WTC11 (cell line): ENCODE measurements at places on chromosomes 3 and 15.

- H3K36me3 ChIP-seq, result no peaks in the 10 kb centered on the region
- H3K27ac ChIP-seq, result no peak overlapping the region
- peaks cover 12% of the 10 kb centered on the region for H3K4me1 ChIP-seq
- DNase-seq, result no peak
Measured at GRCh38 chr15:69323893-69324430, 25.2 kb downstream of the PAQR5 start.

DNA sequence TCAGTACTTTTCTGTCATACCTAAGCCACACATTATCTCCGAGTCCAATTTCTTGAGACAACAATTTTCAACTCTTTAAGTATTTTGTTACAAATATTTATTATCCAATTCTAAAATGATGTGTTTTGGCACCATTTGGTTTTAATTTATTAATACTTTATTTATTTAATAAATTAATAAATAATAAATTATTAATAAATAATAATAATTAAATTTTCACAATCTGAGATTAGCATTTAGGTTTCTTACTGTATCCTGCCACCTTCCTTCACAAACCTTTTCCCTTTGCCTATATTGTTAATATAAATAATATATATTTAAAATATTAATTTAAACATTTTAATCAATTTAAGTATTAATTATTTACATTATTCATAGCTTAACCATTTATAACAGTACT is 23.9 kb downstream of the TMEM207 start:
- no peaks in the 10 kb centered on the region for H3K4me1 ChIP-seq
- H3K27me3 ChIP-seq, result no peaks in the 10 kb centered on the region
- no peak for DNase-seq
- no peaks in the 10 kb centered on the region for H3K36me3 ChIP-seq
- H3K4me3 ChIP-seq, result no peak overlapping the region
- no peak overlapping the region for H3K27ac ChIP-seq

DNA sequence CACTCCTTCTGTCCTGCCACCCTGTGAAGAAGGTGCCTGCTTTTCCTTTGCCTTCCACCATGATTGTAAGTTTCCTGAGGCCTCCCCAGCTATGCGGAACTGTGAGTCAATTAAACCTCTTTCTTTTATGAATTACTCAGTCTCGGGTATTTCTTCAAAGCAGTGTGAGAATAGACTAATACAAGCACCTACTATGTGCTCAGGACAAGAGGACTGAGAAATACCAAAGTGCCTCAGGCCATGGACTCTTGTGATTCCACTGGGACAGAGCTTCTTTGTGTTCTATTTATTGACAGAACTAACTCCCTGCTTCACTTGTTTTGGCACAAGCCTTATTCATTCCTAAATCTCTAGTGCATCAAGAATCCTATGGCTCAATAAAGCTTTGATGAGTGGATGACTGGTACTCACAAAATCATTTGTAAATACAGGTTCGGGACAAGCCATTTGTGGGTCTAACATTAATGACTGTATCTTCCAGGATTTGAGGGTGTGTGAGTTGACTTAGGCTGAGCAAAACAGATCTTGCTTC is 204.2 kb downstream of the PDCD6IP start:
- peaks cover 5% of the 10 kb centered on the region for H3K27me3 ChIP-seq
- no peaks in the 10 kb centered on the region for H3K36me3 ChIP-seq
- no peak overlapping the region for H3K27ac ChIP-seq

GRCh38 chr15:98964466-98965133 is 43.0 kb downstream of the PGPEP1L start:
- peaks cover 34% of the 10 kb centered on the region for H3K36me3 ChIP-seq
- no peaks in the 10 kb centered on the region for H3K27me3 ChIP-seq
- no peak overlapping the region for H3K4me3 ChIP-seq
- DNase-seq, result no peak
- no peak overlapping the region for H3K27ac ChIP-seq
- 0 out of 2 replicates have a peak, but pooled peaks cover 3% of the 10 kb centered on the region for H3K4me1 ChIP-seq

DNA sequence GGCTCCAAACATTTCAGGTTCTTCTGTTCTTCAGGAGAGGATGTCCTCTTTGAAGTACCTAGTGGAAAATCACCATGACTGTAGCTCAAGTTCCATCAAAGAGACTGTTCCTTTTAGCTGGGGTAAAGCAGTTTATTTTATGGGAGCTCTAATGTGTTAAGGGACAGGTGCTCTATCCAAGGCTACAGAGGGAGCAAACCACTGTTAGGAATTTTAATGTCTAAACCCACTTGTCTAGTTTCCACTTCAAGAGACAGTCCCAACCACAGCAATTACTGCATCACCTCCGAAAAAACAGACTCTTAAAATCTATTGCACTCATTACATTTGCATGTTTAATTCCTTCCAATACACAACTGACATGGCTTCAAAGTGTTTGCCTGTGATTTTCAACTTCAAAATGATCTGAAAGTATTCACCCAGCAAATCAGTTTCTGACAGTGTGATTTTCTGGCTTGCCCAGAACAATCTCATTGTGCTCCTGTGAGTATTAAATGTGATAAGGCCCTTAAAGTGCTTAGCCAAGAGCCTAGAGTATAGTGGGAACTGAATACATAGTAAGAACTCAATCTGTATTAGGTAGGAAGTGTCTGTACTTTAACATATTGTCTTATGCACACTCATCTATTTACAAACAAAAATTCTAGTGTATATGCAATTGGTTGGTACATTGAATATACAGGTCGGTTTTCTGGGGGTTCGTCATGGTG is 266.5 kb upstream of the CCDC54 start:
- DNase-seq, result no peak
- no peak overlapping the region for H3K4me3 ChIP-seq
- no peak overlapping the region for H3K27ac ChIP-seq
- no peaks in the 10 kb centered on the region for H3K4me1 ChIP-seq
- no peaks in the 10 kb centered on the region for H3K36me3 ChIP-seq

- H3K27ac ChIP-seq, result no peak overlapping the region
- no peaks in the 10 kb centered on the region for H3K36me3 ChIP-seq
- H3K4me1 ChIP-seq, result peaks cover 6% of the 10 kb centered on the region
Measured at GRCh38 chr3:36867810-36868209, 77.0 kb downstream of the TRANK1 start.

- H3K36me3 ChIP-seq, result no peaks in the 10 kb centered on the region
- H3K4me3 ChIP-seq, result no peak overlapping the region
- DNase-seq, result no peak
Measured at GRCh38 chr3:196641333-196642054, 2.0 kb downstream of the NRROS start.

GRCh38 chr3:125141596-125142419 is 70.7 kb downstream of the SLC12A8 start:
- H3K4me1 ChIP-seq, result peaks cover 46% of the 10 kb centered on the region
- H3K27me3 ChIP-seq, result peaks cover 8% of the 10 kb centered on the region
- no peak overlapping the region for H3K27ac ChIP-seq
- DNase-seq, result peak; percentile 78
- no peaks in the 10 kb centered on the region for H3K36me3 ChIP-seq
- H3K4me3 ChIP-seq, result peak overlapping the region; percentile 73

DNA sequence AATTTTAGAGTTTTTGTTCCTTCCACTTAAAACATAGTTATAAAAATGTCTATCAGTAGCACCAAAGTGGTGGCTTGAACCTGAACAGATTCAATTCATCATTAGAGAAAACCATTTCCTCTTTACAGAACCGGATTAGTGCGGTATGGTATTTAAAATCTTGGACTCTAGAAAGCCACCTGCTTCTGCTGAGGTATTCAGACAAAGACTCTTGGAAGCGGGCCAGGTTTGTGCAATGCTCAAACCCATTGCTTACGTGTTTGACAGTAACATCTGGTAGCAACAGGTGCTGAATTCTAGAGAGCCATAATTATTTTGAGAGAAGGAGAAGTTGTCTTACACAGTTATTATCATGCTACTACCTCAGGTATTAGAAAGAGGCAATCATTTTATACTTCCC is 290.5 kb downstream of the NAALADL2 start:
- peaks cover 18% of the 10 kb centered on the region for H3K4me1 ChIP-seq
- H3K27me3 ChIP-seq, result no peaks in the 10 kb centered on the region
- H3K4me3 ChIP-seq, result no peak overlapping the region
- no peak for DNase-seq
- H3K36me3 ChIP-seq, result peaks cover 3% of the 10 kb centered on the region; the same call in 1 of the 2 replicates

DNA sequence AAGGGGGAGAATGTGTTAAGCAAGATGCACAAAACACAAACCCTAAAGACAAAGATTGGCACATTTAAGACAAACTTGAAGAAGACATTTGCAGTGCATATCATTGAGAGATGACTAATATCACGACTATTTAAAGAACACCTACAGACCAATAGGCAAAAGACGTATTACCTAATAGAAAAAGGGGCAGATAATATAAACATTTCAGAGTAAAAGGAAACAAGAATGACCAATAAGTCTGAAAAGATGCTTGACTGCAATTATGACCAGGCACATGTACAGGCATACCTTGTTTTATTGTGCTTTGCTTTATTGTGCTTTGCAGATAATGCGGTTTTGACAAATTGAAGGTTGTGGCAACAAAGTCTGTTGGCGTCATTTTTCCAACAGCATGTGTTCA is 4.9 kb downstream of the HACD3 start:
- no peak overlapping the region for H3K4me3 ChIP-seq
- no peaks in the 10 kb centered on the region for H3K27me3 ChIP-seq
- H3K36me3 ChIP-seq, result peaks cover 5% of the 10 kb centered on the region
- no peak for DNase-seq

GRCh38 chr15:90018216-90018831 is 17.2 kb downstream of the ZNF710 start:
- no peak overlapping the region for H3K4me3 ChIP-seq
- H3K4me1 ChIP-seq, result peaks cover 34% of the 10 kb centered on the region
- H3K36me3 ChIP-seq, result no peaks in the 10 kb centered on the region
- no peaks in the 10 kb centered on the region for H3K27me3 ChIP-seq
- H3K27ac ChIP-seq, result peak overlapping the region; percentile 51

- peaks cover 14% of the 10 kb centered on the region for H3K36me3 ChIP-seq
- DNase-seq, result no peak
- H3K4me1 ChIP-seq, result peaks cover 19% of the 10 kb centered on the region
- no peak overlapping the region for H3K27ac ChIP-seq
Measured at GRCh38 chr3:123655400-123655799, 70.5 kb upstream of the HACD2 start.

DNA sequence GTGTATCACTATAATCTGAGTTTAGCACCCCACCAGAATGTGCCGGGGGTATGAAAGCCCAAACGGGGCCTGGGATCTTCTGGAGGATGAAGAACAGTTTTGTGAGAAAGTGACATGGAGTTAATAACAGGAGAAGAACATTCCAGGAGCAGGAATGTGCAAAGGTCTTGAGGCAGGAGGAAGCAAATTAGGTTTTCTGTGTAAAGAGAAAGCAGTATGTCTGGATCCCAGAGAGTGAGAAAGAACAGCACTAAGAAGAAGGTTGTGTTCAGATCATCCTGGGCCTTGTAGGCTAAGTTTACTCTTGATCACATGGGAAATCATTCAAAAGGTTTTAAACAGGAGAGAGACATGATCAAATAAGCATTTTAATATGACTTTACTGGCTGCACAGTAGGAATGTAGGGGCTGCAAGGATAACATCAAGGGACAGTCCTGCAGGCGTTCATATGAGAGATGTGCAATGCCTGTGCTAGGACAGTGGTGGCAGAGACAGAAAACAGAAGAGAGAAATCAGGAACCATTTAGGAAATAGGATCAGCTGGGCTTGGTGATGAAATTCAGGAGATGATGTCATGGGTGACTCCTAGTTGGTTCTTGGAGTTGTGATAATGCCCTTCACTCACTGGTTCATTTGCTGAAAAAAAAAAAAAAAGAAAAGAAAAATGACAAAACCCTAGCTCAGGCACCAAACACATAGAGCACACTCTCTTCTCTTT is 113.5 kb downstream of the TNIK start:
- H3K27ac ChIP-seq, result no peak overlapping the region
- H3K4me3 ChIP-seq, result no peak overlapping the region
- H3K4me1 ChIP-seq, result peaks cover 55% of the 10 kb centered on the region
- no peaks in the 10 kb centered on the region for H3K27me3 ChIP-seq

- H3K27ac ChIP-seq, result no peak overlapping the region
- no peaks in the 10 kb centered on the region for H3K27me3 ChIP-seq
- no peak for DNase-seq
- H3K4me3 ChIP-seq, result no peak overlapping the region
Measured at GRCh38 chr3:114864970-114865369, 282.1 kb downstream of the ZBTB20 start.

DNA sequence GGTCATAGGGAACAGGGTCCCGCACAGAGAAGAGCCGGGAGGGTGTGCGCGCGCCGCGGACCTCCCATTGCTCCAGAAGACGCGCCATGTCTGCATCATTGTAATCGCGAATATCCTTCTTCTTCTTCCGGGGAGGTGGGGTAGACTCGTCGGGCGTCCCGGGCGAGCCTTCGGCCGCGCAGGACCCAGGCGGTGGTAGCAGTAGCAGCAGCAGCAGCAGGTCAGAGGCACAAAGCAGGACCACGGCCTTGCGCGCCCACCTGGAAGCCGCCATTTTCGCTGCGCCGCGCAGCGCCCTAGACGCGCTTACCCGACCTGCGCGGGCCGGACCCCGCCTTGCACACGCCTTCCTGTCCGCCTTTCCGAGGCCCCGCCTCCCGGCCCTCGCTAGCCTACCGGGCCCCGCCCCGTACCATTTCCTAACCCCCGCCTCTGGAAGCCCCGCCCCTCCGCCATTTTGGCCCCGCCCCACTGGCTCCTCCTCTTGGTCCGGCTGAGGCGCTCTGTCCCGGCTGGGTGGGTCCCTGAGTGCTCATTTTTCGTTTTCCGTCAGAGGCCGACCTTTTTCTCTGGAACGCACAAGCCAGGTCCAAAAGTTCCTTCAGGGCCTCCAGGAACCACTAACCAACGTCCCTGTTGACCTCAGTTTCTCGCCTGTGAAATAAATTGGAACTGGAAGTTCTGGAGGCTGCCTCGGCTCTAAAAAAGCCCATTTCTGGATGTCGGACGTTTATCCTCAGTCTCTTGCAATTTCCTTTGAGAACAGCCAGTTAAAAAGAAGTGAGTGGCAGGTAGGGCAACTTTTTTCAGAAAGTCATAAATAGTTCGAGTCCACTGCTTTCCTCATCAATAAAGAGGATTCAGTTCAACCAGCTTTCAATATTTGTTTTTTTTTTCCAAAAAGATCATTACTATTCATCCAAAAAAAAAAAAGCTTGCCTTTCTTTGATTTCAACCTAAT is at the start of gene MESD:
MESD (minus strand) TSS at position 302 of the 961 bp plus-strand sequence; CDS start at position 274, 28 bp downstream.
- peak; percentile 98 for DNase-seq
- no peaks in the 10 kb centered on the region for H3K27me3 ChIP-seq
- H3K36me3 ChIP-seq, result no peaks in the 10 kb centered on the region
- peak within 1 kb of the TSS; percentile 99 for H3K4me3 ChIP-seq
- peak within 1 kb of the TSS; percentile 97 for H3K27ac ChIP-seq

DNA sequence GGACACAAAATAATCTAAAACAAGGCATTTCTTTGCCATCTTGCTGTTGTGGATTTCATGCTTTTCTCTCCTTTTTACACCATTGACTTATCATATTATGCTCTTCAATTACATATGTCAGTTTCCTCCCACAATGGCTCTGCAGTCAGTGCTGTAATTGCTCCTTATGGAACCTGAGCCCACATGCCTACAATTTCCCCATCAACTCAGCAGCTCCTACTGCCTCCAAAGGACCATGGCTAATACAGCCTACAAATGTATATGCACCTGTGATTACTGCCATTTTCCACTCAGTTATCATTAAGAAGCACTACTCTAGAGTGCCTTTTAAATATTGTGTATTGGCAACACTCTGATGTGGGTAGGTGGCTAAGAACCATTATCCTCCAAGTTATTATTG is 30.8 kb downstream of the RTP4 start:
- H3K36me3 ChIP-seq, result no peaks in the 10 kb centered on the region
- no peak for DNase-seq
- no peak overlapping the region for H3K4me3 ChIP-seq
- 0 out of 2 replicates have a peak, but pooled peaks cover under 1% of the 10 kb centered on the region for H3K4me1 ChIP-seq
- no peak overlapping the region for H3K27ac ChIP-seq
- no peaks in the 10 kb centered on the region; the same call in 1 of the 2 replicates for H3K27me3 ChIP-seq
